ENCODE measurements at places on chromosomes 2 and 18. TPM values are rescaled to one million over a fixed set of nuclear protein-coding genes. Genes with fewer than 3 reads are reported as not detected.
A peak's percentile ranks its signal among the peaks of the same experiment; 100 is the strongest.

DNA sequence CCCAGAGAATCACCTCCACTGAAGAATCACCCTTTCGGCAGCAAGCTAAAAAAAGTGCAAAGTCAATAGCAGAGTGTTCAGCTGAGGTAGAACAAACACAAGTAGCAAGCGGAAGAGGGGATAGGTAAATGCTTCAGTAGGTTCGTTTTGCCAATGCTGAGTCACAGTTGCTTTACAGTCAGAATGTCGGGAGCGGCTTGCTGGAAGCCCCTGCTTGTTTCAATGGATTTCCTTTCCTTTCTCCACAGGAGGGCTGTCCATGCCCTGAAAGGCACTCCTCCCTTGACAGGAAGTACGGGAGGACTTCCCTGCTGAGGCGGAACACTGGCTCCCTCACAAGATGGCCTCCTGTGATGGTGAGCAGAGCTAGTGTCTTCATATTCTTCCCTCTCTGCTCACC, 146.2 kb upstream of the LYPD1 start:
- H3K27me3 ChIP-seq, result no peaks in the 10 kb centered on the region
- H3K4me3 ChIP-seq, result no peak overlapping the region
- no peaks in the 10 kb centered on the region for H3K36me3 ChIP-seq
- no peak for DNase-seq
- H3K4me1 ChIP-seq, result no peaks in the 10 kb centered on the region

DNA sequence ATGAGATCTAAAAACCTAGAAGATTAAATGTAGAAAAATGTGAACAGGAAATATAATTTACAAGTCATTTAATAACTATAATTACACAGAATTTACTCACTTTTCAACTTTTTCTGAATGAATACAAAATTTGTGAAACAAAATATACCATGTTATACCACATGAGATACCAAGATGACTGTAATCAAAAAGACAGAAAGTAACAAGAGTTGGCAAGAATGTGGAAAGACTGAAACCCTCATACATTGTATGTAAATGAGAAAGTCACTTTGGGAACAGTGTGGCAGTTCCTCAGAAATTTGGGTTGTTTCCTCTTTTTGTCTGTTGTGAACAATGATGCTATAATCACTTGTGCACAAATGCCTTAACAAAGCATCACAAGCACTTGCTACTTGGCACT, 145.4 kb upstream of the ZNF804A start:
- no peaks in the 10 kb centered on the region for H3K27me3 ChIP-seq
- H3K36me3 ChIP-seq, result no peaks in the 10 kb centered on the region
- H3K27ac ChIP-seq, result no peak overlapping the region
- no peaks in the 10 kb centered on the region for H3K4me1 ChIP-seq

DNA sequence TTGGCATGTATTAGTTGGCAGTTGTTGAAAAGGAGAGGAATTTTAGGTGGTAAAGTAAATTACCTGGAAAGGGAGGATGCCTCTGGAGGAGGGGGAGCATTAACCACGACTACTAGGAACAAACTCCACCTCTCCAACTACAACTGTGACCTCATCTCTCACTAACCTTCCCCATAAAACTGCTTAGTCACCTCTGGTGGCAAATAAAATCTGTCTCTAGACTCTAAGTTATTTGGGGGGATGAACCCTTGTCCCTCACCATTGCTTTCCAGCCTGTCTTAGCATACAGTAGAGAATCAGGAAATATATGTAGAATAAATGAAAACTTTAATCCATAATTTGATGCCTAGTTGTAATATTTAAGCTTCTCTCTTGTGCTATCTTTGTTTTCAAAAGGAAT, 27.6 kb upstream of the MYO1B start:
- H3K27ac ChIP-seq, result no peak overlapping the region
- no peak overlapping the region for H3K4me3 ChIP-seq
- peaks cover 3% of the 10 kb centered on the region for H3K36me3 ChIP-seq
- H3K27me3 ChIP-seq, result no peaks in the 10 kb centered on the region

DNA sequence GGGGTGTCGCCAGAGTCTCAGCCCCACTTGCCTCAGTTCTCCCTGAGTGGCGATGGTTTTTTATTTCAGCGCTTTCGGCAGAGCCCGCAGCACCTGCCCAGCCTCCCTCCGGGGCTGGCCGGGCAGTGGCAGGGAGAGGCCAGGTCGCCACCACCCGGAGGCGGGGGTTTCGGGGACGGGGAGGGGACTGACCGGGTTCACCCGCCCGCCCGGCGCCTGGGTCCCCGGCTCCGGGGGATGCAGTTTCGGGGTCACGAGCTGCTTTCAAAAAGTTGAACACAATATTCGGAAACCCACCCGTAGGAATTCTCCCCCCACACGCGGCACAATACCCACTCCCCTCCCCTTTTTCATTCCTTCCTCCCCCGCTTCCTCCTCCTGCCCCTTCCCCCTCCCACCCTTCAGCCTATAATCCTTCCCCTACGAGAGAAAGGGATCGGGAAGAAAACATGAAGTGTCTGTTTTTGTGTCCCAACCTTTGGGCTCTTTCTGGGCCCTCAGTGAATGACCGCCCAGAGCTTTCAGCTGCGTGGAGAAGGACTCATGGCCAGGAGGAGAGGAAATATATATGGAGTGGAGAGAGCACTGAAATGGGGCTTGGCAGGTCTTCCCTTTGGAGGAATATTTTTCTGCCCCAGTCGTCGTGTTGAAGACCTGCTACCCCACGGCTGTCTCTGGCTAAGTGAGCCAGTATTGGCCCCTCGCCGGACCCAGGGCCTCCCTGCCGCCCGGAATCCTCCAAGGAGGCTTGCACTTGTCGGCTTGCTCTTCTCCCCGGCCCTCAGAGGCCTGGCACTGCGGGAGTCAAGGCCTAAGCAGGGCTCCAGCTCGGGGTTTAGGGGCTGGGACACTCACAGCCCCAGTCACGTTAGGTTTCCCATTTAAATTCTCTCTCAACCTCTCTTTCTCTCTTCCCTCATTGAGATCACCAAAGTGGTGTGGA, 2.1 kb upstream of the SIX3 start:
- H3K4me1 ChIP-seq, result peaks cover 27% of the 10 kb centered on the region
- peaks cover 5% of the 10 kb centered on the region for H3K36me3 ChIP-seq
- DNase-seq, result no peak

DNA sequence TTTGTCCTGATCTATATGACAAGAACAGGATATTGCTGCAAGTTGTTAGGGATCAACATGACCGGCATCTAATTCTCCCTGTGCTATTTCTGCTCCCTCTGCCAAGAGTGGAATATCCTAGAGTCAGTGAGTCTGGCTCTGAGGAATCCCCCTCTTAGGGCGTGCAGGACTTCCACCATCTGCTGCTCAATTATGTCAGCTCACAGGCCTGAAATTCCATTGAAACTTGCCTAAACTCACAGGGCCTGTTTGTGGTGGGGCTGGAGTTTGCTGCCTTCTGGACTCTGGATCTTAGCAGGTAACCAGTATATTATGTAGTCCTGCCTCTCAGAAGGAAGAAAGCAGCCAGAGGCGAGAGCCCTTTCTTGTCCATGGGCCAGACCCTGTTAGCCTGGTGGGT, 323.0 kb downstream of the TSN start:
- no peak overlapping the region for H3K27ac ChIP-seq
- DNase-seq, result no peak
- no peak overlapping the region for H3K4me3 ChIP-seq
- no peaks in the 10 kb centered on the region for H3K27me3 ChIP-seq
- H3K4me1 ChIP-seq, result no peaks in the 10 kb centered on the region

DNA sequence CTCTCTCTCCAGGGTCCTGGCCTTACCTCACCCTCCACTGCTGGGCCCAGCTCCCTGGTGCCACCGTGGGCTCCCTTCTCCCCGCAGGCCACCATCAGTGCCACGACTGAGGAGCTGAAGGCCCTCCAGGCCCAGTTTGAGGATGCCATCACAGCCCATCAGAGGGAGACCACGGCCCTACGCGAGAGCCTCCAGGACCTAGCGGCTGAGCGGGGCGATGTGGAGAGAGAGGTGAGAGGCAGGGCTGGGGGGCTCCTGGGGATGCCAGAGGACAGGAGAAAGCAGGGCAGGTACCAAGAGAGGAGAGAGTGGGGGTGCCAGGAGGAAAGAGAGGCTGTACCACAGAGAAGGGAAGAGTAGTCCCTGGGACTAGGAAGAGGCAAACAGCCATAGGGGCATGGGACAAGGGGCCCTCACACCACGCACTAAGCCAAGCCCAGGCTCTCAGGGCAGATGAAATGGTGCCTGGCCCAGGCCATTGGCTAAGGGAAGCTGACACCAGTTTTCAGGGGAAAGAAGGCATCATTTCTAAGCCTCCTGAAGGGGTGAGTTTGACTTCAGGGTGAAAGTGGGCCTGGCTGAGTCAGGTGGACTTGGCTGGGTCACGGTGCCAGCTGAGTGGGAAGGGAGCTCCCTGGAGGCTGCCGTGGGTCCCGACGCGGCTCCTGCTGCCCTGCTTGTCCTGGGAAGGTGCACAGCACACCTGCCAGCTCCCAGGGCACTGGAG, 39.0 kb upstream of the SNED1 start:
- H3K4me1 ChIP-seq, result no peaks in the 10 kb centered on the region
- H3K27ac ChIP-seq, result no peak overlapping the region
- H3K36me3 ChIP-seq, result no peaks in the 10 kb centered on the region
- H3K4me3 ChIP-seq, result no peak overlapping the region
- no peaks in the 10 kb centered on the region for H3K27me3 ChIP-seq
- no peak for DNase-seq

DNA sequence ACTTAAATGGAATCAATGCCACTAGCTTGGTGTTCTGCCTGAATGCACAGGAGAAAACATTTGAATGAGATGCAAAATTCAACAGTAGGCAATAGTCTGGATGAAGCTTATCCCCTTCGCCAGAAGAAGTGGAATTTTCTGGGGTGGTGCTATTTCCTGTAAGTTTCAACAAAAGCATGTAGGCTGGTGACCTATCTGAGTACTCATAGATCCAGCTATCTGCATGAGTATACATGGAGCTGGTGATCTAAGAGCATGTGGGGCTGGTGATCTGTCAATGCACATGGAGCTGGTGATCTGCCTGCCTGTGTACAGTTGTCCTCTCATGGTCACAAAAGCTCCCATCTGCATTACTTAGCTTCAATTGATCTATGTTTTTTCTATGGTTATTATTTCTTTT, 71.2 kb downstream of the SLC9A4 start:
- peaks cover 8% of the 10 kb centered on the region for H3K27me3 ChIP-seq
- no peak overlapping the region for H3K27ac ChIP-seq
- H3K4me3 ChIP-seq, result no peak overlapping the region

GRCh38 chr18:66211749-66212148, 392.1 kb downstream of the CDH19 start:
- no peak for DNase-seq
- H3K27me3 ChIP-seq, result no peaks in the 10 kb centered on the region
- H3K36me3 ChIP-seq, result no peaks in the 10 kb centered on the region
- H3K4me3 ChIP-seq, result no peak overlapping the region

The NTSR2 gene
- not detected for total RNA-seq

- peak; percentile 23 for DNase-seq
- H3K27ac ChIP-seq, result no peak overlapping the region
- no peak overlapping the region for H3K4me3 ChIP-seq
- H3K4me1 ChIP-seq, result no peaks in the 10 kb centered on the region
Observed at GRCh38 chr2:3179208-3179607, 198.4 kb downstream of the EIPR1 start.

DNA sequence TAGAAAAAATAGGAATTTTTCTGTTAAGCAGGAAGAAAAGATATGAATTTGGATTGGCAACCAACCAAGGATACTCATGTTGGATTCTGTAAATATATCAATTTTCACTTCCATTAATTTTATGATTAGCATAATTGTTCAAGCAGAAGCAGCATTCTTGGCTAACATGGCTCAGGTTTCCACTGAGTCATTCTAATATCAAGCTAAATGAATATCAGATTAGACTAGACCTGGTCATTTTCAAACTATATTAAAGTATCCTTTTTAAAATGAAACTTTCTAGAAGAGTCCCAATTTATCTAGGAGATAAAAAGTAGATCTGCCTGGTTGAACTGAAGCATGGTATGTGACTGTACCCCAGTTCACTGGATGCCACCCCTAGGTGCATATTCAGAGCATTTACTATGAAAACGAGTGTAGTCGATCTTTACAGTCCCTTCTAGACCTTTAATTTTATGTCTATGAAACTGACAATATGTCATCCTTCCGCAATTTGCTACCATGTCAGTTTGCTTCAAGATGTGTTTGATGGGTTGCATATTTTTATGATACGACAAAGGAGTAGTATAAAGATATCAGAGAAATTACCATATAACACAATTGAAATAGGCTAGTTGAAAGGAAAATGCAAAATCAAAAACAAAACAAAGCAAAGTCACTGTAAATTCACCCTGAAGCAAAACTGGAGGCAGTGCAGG, 704.9 kb downstream of the ERBB4 start:
- no peaks in the 10 kb centered on the region for H3K36me3 ChIP-seq
- DNase-seq, result no peak
- H3K27me3 ChIP-seq, result no peaks in the 10 kb centered on the region
- H3K4me1 ChIP-seq, result no peaks in the 10 kb centered on the region
- no peak overlapping the region for H3K27ac ChIP-seq
- H3K4me3 ChIP-seq, result no peak overlapping the region

The ZNF516 gene
- 2.5 TPM for total RNA-seq

DNA sequence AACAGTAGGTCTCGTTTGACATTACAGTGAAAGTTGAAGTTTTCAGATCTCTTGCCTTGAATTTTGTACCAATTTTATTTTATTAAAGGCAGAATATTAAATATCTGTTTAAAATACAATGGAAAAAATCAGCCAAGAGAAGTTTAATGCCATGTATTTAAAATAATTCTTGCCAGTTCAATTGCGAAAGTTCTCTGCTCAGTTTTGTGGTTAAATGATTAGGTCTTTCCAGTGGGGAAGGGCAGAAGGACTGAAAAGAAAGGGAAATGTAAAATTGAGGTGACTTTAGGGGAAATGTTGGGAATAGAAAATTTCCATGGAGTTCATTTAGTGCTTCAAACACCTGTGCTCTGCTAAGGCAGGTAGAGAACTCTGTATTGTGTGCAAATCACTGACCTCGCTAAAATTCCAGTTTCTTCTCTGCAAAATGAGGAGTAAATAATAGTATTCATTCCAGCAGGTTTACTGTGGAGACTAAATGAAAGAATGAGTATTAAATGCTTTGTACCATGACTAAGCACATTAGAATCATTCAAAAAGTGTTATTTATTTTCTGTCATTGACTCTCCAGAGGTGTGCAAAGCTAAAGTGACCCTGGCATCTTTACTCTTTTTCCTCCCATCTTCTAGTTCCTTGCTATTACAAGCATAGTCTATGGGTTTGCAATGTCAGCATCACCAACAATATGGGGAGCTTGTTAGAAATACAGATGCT, 74.4 kb downstream of the KIAA1328 start:
- DNase-seq, result no peak
- peaks cover 5% of the 10 kb centered on the region for H3K36me3 ChIP-seq
- no peak overlapping the region for H3K4me3 ChIP-seq

DNA sequence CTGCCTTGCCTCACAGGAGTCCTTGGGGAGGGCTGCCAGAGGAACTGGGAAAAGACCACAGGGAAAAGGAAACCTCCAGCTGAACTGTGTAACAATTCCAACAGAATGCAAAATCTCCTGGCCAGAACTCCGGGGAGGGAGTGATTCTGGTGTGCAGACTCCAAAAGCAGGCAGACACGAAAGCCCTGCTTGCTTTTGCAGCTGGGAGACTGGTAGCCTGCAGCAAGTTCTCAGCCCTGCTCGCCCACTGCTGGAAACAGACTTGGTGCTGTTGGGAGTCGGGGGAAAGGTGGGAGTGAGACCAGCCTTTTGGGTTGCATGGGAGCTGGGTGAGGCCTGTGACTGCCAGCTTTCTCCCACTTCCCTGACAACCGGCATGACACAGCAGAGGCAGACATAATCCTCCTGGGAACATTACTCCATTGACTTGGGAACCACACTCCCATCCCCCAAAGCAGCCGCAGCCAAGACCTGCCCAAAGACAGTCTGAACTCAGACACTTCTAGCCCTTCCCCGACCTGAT, 26.0 kb upstream of the NMI start:
- no peak overlapping the region for H3K27ac ChIP-seq
- peaks cover 7% of the 10 kb centered on the region for H3K36me3 ChIP-seq
- peaks cover 4% of the 10 kb centered on the region for H3K27me3 ChIP-seq
- DNase-seq, result no peak
- H3K4me3 ChIP-seq, result no peak overlapping the region
